ENCODE measurements at places on chromosomes 7 and 10. TPM values are rescaled to one million over a fixed set of nuclear protein-coding genes. Genes with fewer than 3 reads are reported as not detected.

Gene PON1
- total RNA-seq: not detected

Gene LIPF
- total RNA-seq: not detected

Gene KCNIP2
- 3.4 TPM for total RNA-seq

Gene ZNF212
- total RNA-seq: 14.6 TPM

Gene ADCYAP1R1
- not detected for total RNA-seq

Gene LRWD1
- total RNA-seq: 30.7 TPM

Gene APBB1IP
- total RNA-seq: 59.3 TPM

Gene CYP3A4
- total RNA-seq: not detected

Gene UTF1
- total RNA-seq: not detected

Gene VWC2
- total RNA-seq: not detected

Measured in T-helper 1 cell treated with Interleukin-12 subunit alpha and Interleukin-12 subunit beta and Interleukin-4 antibody, amounts not matched to agents 30 ng/mL and 1 ng/mL, for 36 hours (primary cell).